Activated CD4-positive, alpha-beta T cell treated with anti-CD3 and anti-CD28 coated beads, Interleukin-2, Interleukin-6, amounts not matched to agents 100 ng/mL and 50 ng/mL, durations not matched to agents 16 hours and 8 hours (primary cell): ENCODE measurements at places on chromosomes 2 and 18.

- DNase-seq = no peak
Observed at GRCh38 chr2:79980816-79981215, 323.7 kb downstream of the LRRTM1 start.

DNA sequence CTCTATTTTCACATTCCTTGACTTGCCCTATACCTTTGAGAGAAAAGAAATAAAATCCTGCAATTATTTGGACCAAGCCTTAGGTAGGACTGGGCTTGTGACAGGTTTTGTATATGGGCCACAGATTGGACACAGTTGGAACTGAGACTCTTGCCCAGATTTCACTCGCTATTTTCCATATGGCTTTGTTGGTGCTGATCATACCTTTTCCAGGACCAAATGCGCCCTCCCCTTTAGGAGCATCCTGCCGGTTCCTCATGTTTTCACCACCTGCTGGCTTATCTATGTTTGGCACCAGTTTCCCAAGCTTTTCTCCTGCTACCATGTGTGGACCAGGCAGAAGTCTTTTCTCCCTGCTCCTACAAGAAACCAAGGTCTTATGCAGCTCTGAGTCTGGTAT, 494.9 kb downstream of the EPHA4 start:
- DNase-seq = no peak

GRCh38 chr2:68512966-68513365, 45.6 kb downstream of the APLF start:
- DNase-seq = no peak

GRCh38 chr2:199646439-199646838, 188.7 kb upstream of the SATB2 start:
- DNase-seq = no peak

- no peak for DNase-seq
Observed at GRCh38 chr2:10452312-10452711, 4.2 kb upstream of the ODC1 start.

- DNase-seq = peak; percentile 20
Observed at GRCh38 chr2:12587729-12588522, 128.8 kb upstream of the TRIB2 start.

DNA sequence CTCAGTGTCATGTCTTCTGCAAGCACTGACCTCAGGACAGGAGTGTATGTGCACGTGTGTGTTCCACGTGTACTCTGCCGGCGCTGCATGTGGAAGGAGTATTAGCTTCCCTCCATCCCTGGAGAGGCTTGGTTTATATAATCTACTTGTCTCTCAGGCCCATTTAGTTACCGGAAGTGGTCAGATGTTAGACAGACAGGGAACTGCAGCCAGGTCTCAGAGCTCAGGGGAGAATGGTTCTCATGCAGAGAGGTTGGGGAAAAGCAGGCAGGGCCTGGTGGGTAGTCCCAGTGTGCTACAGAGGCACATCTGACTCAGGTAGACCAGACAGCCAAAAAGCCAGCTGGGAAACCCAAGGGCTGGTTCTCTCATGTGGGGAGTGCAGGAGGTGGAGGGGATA, 167.9 kb downstream of the CTIF start:
- no peak for DNase-seq

- no peak for DNase-seq
Observed at GRCh38 chr18:57432751-57433400, 2.3 kb upstream of the ONECUT2 start.

DNA sequence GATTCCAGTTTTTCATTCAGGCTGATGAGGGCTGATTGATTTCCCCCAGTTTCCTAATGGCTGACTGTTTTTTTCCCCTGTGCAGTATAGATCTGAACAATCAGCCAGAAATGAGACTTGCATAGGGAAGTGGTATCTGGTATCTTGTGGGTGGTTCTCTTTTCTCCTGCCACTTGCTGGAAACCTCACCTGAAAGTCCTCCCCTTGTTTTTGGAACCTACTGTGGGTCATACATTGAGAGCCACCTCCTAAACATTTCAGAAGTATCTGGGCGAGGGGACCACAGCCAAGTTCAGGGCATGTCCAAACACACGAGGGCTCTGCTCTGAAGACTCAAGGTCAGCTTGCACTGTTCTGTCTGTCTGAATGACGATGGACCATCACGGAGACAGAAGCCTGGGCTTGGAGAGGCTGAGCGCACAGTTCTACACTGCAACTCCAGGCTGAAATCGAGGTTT, 19.3 kb downstream of the ALPK2 start:
- peak; percentile 72 for DNase-seq

DNA sequence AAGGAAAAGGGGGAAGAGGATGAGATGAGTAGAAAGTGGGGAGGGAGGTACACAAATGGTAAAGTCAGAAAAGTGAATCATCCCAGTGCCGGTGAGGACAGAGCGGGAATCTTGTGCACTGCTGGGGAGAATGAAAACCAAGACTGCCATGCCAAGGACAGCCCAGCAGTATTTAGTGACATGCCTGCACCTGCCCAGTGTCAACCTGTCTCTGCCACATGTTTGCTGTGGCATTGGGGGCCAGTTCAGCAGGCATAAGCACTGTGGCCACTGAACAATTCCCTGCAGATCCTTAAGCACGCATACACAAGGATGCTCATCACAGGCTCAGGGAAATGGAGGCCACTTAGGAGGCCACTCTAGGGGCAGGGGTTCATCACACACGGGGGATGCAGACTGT, 5.2 kb upstream of the KCNK3 start:
- no peak for DNase-seq

GRCh38 chr2:184444623-184445223, 153.6 kb upstream of the ZNF804A start:
- DNase-seq = no peak

DNA sequence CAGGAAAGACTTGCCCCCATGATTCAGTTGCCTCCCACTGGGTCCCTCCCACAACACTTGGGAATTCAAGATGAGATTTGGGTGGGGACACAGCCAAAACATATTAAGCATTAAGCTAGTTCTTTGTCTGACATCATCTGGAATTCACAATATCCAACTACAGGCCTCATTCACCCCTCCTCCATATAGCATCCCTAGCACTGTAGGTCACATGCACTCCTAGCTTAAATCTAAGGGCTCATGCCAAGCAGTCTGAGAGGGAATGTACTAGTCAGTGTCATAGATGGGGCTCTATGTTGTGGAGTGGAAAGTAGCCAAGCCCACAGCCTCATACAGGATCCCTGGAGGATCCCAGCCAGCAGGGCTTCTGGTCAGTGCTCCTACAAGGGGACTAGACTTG, 92.1 kb downstream of the IRS1 start:
- DNase-seq = no peak

- no peak for DNase-seq
Observed at GRCh38 chr2:101089942-101090799, 61.0 kb downstream of the TBC1D8 start.

GRCh38 chr18:69071680-69072079, 273.8 kb downstream of the CCDC102B start:
- DNase-seq = no peak

DNA sequence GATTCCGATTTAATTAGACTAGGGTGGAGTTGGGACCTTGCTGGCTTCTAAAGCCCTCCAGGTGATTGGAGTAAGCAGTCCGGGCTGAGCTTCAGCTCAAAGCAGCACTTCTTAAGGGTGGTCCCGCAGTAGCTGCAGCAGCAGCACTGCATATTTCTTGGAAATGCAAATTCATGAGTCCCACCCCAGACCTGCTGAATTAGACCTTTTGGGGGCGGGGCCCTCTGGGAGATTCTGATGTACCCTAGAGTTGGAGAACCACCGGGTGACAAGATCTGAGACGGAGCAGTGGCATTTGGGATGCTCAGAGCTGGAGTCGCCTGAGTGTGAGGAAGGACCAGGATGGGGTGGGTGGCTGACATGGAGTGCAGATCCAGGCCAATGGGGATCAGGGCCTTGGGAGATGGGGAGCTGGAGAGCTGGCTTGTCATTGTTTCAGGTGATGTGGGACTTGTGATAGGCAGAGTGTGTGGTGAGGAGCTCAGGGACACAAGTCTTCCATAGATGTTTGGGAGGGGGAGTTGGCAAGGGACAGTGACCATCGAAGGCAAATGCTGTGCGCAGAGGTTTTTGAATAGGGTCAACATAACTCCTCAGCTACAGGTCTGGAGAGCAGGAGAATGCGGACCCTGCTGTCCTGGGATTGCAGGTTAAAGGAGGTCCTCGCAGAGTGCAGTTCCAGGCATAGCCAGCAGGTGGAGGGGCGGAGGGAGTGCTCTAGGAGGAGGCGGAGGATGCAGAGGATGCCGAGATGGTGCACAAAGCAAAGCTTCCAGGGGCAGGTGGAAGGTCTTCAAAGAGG, 130.9 kb upstream of the RAB12 start:
- DNase-seq = peak; percentile 76

DNA sequence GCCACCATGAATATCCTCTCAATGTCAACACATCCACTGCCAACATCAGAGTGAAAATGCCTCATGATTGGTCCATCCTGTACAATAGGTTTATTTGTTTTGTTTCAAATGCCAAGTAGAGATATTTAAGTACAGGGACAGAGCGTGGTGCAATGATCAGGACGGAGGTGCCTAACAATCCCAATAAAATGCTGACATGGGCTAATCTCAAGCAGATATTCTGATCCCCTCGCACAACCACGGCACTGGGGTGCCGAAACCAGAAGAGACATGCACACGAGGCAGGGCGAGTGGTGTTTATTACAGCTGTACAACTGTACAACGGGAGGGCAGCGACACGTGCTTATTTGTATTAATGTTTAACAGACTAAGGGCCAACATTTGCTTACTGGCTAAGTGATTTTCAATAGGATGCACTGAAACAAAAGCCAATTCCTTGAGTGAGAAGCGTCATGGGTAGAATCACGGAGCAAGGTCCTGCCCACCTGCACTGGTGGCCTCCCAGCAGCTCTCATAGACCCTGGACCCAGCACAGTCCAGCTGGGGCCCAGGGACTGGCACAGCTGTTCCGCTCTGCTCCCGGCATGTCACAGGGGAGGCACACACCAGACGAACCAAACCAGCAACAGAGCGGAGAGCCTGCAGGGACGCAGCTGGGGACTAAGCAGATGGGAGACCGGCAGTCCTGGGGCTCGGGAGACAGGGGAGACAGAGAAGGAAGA, 101.4 kb downstream of the HDAC4 start:
- DNase-seq = no peak

DNA sequence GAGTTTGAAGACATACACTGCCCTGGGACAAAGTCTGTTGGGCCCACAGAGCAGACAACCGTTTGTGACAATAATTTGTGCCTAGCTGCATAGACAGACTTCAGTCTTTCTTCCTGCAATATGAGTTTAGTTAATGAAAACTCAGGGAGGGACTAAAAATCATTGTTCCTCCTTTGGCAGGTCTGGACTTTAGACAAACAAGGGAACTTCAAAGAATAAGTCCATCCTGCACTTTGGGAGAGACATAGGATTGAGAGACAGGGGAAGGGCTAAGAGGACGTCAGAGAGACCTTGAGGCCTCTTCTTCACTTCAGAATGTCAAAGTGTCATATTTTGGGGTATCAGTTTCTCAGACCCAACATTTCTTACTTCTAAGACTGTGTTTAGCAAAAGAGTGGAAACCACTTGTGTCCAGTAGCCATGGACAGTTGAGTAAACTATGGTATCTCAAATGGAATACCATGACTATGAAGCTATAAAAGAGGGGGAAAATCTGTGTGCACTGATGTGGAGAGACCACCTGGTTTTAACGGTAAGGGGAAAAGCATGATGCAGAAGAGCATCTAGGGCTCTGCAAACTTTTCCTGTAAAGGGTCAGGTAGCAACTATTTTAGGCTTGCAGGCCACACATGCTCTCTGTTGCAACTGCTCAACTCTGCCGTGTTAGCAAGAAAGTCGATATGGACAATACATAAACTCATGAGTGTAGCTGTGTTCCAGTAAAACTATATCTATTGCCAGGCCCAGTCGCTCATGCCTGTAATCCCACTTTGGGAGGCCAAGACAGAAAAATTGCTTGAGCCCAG, 217.8 kb upstream of the SH3BP4 start:
- no peak for DNase-seq

- DNase-seq = no peak
Observed at GRCh38 chr2:3532941-3533340, 13.6 kb upstream of the ADI1 start.

- DNase-seq = no peak
Observed at GRCh38 chr2:138689705-138690104, 90.5 kb downstream of the NXPH2 start.

DNA sequence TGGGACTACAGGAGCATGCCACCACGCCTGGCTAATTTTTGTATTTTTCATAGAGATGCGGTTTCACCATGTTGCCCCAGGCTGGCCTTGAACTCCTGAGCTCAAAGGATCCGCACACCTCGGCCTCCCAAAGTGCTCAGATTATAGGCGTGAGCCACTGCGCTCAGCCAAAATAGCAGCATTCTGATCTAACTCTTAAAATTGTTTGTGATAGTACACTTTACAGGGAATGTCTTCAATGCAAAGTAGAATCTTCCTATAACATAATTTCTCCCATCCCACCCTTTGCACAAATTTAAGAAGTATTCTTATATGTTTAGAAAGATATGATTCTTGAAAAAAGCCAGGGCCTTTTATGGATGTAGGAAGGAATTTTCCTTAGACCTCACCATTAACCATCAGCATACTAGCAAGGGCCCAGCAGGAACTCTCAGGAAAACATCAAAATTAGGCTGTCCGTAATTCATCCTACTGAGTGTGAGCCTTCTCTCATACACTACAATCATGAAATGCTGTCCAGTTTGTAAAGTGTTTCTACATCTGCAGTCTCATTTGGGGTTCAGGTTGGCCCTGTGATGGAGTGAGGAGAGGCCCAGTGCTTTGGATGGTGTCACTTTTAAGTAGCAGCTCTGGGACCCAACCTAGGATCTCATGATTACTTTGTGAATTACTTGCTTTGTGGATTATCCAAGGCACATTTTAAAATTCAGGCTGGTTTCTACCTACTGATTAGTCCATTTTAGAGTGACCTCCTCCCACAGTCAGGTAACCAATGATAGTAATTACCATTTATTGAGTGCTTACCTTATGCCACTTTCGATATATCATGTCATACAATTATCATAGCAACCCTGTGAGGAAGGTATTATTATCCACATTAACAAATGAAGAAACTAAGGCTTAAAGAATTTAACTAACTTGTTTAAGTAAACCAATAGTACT, 37.5 kb upstream of the DLX1 start:
- DNase-seq = no peak

GRCh38 chr2:10297959-10298531, 4.7 kb upstream of the HPCAL1 start:
- DNase-seq = peak; percentile 69

- DNase-seq = no peak
Observed at GRCh38 chr2:8224347-8225190, 457.3 kb upstream of the ID2 start.

- DNase-seq = no peak
Observed at GRCh38 chr2:65062843-65063825, 6.9 kb downstream of the CEP68 start.

- DNase-seq = no peak
Observed at GRCh38 chr2:64112016-64112415, 32.2 kb downstream of the PELI1 start.

DNA sequence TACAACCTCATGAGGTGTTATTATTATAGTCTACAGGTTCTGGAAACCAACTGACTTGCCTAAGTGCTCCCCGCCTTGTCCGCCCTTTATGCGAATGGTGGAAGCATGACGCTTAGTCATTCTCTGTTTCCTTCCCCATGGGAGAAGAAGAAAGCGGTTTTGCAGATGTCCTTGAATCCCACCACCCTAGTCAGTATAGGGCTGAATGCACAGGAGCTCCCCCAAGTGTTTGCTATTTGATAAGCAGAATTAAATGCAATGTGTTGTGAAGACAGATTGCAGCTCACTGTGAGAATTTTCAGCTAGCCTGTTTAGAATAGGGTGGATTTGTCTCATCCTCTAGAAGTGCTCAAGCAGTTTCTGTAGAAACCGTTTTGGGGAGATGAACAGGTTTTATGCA, 652.0 kb downstream of the DCC start:
- no peak for DNase-seq
